Daoy (cell line): ENCODE measurements at places on chromosomes 12 and 14. TPM values are rescaled to one million over a fixed set of nuclear protein-coding genes. Genes with fewer than 3 reads are reported as not detected.
A peak's percentile ranks its signal among the peaks of the same experiment; 100 is the strongest.

FAR2 gene
- total RNA-seq = 8.2 and 21.9 TPM in 2 replicates

IAPP gene
- not detected in 2 replicates for total RNA-seq

AICDA gene
- not detected in 2 replicates for total RNA-seq

RPS6KL1 gene
- total RNA-seq = 6.6 and 9.8 TPM in 2 replicates

LRRK2 gene
- total RNA-seq = 0.92 and 1.5 TPM in 2 replicates

- no peak for DNase-seq
These were observed 2.2 kb upstream of the EIF2S3B start for GRCh38 chr12:10503460-10503859.

DNA sequence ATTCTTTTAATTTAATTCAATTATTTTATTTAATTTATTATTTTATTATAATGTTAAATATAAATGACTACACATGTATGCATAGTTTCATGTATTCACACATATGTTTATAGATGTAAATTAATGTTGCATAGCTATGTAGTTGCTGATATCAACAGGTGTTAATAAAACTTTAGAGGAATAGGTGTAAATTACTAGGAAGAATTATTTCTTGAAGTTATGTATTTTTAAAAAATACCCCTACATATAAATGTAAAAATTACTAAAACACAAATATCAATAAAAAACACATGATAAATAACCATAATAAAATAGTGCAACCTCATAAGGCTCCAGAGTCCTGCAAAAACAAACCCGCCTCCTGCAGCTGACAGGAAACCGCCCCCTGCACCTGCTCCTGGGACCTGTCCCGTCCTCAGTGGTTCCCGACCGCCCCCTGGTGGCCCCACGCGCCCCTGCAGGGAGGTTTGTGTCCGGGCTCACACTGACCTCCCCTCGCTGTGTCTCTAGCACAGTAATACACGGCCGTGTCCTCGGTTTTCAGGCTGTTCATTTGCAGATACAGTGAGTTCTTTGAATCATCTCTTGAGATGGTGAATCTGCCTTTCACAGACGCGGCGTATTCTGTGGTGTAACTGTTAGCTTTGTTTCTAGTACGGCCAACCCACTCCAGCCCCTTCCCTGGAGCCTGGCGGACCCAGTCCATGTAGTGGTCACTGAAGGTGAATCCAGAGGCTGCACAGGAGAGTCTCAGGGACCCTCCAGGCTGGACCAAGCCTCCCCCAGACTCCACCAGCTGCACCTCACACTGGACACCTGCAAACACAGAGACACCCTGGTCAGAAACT, 1264.0 kb downstream of the TMEM121 start:
- DNase-seq = peak; percentile 58

GRCh38 chr14:99420711-99421110, 59.9 kb downstream of the SETD3 start:
- DNase-seq = no peak

GRCh38 chr14:38078393-38078792, 129.3 kb upstream of the SSTR1 start:
- DNase-seq = no peak

- peak; percentile 49 for DNase-seq
These were observed 79.3 kb upstream of the FZD10 start for GRCh38 chr12:130083002-130083401.

DNA sequence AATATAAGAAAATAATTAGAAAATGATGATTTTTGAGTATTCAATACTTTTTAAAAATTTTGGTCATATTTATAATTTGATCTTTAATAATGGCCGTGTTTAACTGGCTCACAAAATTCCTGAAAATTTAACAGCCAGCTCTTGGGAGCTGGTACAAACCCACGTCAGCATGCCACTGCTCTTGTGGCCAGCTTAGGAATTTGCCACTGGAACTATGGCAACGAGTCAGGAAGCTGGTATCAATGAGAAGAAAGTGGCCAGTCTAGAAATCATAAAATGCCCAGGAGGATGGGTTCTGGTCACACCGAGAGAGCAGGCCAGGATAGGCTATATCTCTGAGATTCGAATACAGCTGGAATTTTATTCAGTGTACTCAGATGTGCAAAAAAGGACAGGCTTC, 72.2 kb upstream of the PLEKHG3 start:
- DNase-seq = no peak

GRCh38 chr12:53006810-53007309, 604 bp downstream of the EIF4B start:
- DNase-seq = peak; percentile 90

DNA sequence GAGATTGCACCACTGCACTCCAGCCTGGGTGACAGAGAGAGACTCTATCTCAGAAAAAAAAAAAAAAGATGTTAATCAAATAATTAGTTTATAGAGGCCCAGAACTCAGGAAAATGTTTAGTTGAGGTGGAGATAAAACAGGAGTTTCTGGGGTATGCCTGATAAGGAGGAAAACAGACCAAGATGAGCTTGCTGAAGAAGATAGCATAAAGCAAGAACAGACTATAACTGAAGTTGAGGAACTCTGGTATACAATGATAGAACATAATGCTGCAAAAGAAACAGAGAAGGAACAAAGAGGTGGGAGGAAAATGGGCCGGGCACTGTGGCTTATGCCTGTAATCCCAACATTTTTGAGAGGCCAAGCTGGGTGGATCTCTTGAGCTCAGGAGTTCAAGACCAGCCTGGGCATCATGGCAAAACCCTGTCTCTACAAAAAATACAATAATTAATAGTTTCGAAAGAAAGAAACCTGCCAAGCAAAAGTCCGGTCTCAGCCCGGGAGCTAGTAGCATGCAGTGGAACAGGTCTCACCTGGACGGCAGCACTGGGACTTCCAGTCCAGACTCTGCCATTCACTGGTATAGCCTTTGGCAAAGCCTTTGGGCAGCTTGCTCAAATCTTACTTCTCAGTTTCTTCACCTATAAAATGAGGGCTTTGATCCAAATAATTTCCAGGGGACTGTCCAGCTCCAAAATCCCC, 25.4 kb downstream of the SLC35E3 start:
- DNase-seq = no peak

DNA sequence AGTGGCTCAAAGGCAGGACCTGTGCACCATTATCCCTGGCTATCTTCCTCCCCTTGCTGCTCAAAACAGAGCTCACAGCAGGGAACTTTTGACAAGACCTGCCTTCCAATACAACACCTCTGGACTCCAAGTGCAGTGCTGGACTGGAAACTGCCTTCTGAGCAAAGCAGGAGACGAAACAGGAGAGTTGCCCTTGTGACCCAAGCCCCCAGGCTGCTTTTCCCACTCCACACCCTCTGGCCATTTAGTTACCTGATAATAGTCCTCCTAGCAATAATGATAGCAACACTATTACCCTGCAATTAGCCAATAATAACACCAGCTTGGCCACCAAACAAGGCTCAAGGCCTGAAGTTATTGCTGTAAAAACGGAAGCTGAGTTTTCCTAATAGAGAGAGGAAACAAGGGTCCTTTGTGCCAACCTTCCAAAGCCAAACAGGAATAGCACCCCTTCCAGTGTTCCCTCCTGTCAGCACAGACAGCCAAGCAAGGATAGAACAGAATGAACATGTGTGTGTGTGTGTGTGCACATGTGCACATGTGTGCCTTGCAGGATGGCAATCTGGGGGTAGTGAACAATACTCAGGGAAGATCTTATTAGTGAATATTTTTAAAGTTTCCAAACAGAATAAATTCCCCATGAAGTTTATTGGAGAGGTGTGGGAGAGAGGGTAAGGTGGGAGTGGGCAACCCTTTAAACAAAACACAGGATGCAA, 9.2 kb upstream of the KRT73 start:
- no peak for DNase-seq

DNA sequence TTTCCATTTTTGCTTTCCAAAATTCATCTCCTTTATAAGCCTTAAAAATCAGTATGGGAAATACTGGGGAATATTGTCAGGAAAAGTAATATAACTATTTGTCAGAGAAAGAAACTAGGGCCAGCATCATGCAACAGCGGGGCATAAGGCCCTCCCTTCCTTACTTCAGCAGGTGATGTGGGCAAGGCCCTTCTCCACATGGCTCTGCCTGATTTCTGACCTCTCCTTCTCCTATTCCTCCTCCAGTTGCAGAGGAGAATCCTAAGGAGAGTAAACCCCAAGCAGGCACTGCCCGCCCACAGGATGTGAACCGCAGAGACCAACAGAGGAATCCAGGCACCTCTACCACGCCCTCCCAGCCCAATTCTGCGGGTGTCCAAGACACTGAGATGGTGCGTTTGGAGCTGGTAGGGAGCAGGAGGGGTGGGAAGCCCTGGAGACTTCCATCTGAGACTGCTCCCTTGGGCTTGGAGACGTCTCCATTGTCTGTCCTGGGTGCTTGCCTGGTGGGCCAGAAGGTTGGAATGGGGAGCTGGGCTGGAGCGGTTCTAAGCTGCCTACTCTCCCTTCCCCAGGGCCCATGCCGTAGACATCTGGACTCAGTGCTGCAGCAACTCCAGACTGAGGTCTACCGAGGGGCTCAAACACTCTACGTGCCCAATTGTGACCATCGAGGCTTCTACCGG, 2.7 kb upstream of the SOAT2 start:
- no peak for DNase-seq

DNA sequence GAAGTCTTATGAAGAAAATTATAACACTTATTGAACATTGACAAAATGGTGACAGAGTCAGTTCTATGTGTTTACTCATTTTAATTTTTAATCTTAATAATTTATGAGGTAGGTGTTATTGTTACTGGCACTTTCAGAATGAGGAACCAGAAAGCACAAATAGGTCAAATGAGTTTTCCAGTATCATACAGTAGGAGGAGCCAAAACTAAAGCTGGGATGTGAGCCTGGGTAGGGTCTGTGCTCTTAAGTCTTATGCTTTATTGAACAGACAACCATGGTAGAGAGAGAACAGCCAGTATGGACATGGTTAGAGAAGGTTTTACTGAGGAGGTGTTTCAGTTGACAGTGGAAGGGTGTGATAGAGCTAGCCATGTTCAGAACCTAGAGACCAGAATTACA, 775.7 kb downstream of the TMTC2 start:
- DNase-seq = no peak

DNA sequence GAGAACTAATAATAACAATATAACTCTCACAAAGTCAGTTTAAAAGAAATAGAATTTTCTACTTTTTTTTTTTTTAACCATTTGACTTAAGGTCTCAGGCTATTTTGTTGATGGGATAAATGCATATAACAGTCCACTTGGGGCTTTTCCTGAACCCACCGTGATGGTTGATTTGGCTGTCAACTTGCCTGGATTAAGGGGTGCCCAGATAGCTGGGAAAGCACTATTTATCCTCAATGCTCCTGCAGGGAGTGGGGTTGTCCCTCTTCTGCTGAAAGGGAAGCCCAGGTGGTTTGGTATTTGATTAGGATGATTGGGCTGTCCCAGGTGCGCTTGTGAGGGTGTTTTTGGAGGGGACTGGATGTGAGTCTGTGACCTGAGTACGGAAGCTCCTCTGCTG, 114.9 kb downstream of the AACS start:
- DNase-seq = no peak

DNA sequence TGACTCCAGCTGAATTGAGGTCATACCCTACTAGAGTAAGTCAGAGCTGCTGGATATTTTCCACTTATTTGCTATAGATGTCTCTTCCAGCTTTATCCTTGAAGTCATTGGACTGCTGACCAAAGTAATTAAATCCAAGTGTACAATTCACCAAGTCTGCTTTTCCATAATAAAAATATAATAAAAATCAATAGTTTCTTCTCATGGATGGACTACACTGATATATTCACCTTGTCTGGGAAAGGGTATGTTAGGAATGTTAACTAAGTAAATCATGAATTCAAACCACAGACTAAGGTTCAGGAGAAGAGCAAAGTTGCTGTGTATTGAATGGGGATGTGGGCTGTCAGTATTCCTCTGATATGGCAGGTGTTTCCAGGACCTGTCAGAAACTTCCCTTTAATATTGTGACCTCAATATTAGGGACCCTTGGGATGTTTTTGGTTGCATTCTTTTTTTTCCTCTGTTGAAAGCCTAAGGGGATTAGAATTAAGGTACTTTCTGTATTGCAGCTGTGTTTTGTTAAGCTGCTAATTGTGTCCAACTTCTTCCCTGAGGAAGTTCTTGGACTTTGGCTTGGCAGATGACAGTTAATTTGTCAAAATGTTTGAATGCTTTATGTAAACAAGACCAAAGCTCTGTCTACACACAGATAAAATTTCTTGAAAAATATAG, 284.0 kb downstream of the ATP23 start:
- DNase-seq = no peak

GRCh38 chr14:79825046-79825521, 386.2 kb downstream of the DIO2 start:
- no peak for DNase-seq

DNA sequence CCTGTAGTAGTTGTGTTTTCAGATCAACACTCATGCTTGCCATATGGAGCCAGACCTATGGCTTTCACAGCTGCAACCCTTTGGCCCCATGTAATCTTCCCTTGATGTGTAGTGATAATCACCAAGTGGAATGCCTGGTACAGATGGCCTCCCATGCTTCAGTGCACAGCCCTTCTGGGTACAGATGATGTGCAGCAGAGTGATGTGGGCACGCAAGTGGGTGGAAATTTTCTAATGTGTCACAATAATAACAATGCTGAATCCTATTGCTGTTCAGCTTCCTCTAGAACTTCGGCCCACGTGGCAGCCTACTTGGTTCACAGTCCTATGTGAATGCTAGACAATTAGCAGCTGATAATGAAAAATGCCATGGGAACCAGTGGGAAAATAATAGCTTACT, 188.1 kb downstream of the SNAPC1 start:
- DNase-seq = peak; percentile 22

- peak; percentile 69 for DNase-seq
These were observed 227.7 kb upstream of the CRY1 start for GRCh38 chr12:107320929-107321631.

DNA sequence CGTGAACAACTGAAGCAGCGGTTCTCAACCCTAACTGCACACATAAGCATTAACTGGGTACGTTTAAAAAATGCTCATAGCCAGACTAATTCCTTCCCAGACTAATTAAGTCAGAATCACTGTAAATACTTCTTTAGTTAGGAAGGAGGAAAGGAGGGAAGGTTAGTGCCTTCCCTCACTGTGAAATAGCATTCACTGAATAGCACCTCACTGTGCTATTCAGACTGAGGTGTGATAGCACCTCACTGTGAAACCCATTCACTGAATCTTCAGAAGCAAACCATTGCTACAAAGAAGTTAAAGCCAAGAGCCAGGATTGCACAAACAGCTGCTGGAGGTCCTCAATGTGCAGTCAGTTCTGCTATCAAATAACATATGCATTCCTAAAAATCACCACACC, 58.8 kb downstream of the RTN1 start:
- no peak for DNase-seq

GRCh38 chr14:89015016-89015415, 190.6 kb downstream of the TTC8 start:
- DNase-seq = no peak

GRCh38 chr12:5197131-5197530, 153.5 kb downstream of the KCNA5 start:
- peak; percentile 61 for DNase-seq
